NCI-H187 treated with DMSO at 0.1 percent for 48 hours (cell line): ENCODE measurements at places on chromosomes 5 and 9.

GRCh38 chr5:55934720-55935119, 60.0 kb downstream of the IL6ST start:
- DNase-seq, result no peak

DNA sequence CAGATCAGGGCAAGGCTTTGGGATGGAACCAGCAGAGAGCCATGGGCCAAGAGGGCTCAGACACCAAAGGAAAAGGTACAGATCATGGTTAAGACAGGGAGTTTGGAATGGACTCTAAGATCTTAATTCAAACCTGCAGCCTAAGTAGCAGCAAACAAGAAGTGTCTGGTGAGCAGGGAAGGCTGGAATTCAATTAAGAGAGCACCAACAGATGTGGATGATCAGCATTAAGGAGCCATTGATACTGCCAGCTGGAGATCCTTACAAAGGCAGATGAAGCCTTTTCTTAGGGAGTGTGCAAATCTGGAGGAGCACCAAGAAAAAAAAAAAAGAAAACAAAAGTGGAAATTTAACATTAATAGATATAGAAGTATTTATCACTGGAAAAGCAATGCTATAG, 516.8 kb downstream of the RASEF start:
- DNase-seq, result no peak

- no peak for DNase-seq
Measured at GRCh38 chr5:61330341-61330844, 1.7 kb upstream of the ZSWIM6 start.

DNA sequence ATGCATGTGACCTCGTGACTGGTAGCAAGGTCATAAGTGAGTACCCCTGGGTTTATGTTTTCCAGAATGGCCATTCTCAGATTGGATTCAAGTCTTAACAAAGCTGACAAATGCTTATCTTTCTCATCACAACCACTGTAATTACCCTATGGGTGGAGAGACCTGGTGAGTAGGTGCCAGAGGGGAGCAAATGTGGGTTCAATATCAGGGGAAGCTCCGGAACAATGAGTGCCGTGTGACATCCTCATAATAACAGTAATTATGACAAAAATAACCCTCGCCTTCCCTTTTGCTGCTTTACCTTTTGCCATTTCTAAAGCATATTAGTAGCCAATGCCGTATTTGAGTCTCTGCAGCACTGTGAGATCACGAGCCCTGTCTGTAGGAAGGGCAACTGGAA, 95.9 kb downstream of the NSG2 start:
- no peak for DNase-seq

GRCh38 chr9:89634995-89635742, 30.4 kb downstream of the GADD45G start:
- DNase-seq, result peak; percentile 3

GRCh38 chr5:35826554-35826953, 30.1 kb upstream of the IL7R start:
- no peak for DNase-seq

GRCh38 chr5:17329571-17329970, 112.1 kb downstream of the BASP1 start:
- DNase-seq, result no peak
